ENCODE measurements at places on chromosomes 4 and X. TPM values are rescaled to one million over a fixed set of nuclear protein-coding genes. Genes with fewer than 3 reads are reported as not detected.

DNA sequence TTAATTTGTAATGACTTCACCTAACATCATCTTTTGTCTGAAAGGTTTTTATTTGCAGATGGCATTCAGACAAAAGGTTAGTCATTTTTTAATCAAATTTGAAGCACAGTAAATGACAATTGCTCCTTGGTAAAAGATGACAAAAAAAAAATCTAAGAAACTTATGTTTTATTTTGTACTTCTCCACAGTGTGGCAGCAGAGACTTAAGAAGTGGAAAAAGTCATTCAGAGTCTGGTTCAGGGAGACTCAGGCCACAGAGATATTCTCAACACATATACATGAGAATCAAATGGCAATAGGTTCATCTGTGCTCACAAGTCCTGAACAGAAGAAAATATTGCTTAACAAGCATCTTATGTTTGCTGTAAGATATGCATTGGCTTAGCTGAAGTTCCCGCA lies 436.2 kb downstream of the KCNIP4 start:
- no peaks in the 10 kb centered on the region for H3K36me3 ChIP-seq
- H3K4me1 ChIP-seq: no peaks in the 10 kb centered on the region
- H3K27ac ChIP-seq: no peak overlapping the region
- H3K27me3 ChIP-seq: no peaks in the 10 kb centered on the region

GRCh38 chr4:12548678-12549077 lies 935.5 kb downstream of the RAB28 start:
- H3K4me3 ChIP-seq: no peak overlapping the region
- H3K36me3 ChIP-seq: no peaks in the 10 kb centered on the region
- H3K27me3 ChIP-seq: no peaks in the 10 kb centered on the region
- DNase-seq: no peak

TFE3 gene
- 45.9 TPM for total RNA-seq

DNA sequence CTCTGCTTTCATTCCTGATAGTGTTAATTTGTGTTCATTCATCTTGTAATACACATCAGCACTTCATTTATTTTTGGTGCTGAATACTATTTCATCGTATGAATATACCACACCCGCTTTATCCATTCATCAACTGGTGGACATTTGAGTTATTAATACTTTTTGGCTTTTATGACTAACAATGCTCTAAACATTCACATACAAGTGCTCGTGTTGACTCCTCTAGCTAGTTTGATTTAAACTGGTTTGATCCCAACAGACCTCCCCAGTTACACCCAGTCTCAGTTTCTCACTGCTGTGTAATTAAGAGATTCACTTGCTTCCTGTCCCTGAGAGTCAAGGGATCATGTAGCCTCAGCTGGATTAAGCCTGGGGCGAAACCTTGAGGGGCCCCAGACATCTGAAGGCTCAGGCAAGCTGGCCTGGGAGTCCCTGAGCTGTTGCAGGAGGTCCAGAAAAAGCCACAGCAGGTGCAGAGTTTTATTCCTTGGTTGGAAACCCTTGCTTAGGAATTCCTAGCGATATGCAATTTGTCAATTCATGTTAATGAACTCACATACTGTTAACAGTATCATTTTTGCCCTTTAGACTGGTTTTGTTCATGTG lies 52.8 kb upstream of the CLDN24 start:
- H3K4me1 ChIP-seq: no peaks in the 10 kb centered on the region
- no peak overlapping the region for H3K4me3 ChIP-seq
- no peak for DNase-seq
- no peaks in the 10 kb centered on the region for H3K27me3 ChIP-seq
- no peaks in the 10 kb centered on the region for H3K36me3 ChIP-seq
- H3K27ac ChIP-seq: no peak overlapping the region

GRCh38 chr4:26576231-26576739 lies 7.6 kb upstream of the TBC1D19 start:
- no peak overlapping the region for H3K27ac ChIP-seq
- no peaks in the 10 kb centered on the region for H3K36me3 ChIP-seq
- H3K4me3 ChIP-seq: no peak overlapping the region
- no peaks in the 10 kb centered on the region for H3K4me1 ChIP-seq

DNA sequence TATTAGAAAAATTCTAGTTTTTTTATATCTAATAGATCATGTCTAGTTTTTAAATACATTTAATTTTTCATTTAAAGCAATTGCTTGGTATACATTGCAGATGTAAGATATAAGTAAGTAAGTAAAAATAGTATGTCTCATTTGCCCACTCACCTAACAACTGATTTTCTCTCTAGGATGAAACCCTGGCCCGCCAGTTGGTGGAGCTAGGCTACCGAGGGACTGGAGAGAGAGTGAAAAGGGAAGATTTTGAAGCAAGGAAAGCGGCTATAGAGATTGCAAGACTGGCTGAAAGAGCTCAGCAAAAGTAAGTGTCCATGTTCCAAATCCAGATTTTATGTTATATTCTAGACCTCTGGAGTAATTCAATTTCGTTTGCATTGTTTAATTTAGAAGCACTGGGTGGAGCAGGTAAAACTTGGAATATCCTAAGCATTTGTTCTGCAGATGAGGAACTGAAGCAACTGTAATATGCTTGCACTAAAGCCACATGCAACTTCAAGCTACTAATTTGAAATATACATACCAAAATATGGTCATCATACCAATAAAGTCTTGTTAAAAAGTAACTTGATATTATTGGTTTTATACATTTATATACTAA lies 27.1 kb downstream of the CFAP299 start:
- no peak for DNase-seq
- H3K4me1 ChIP-seq: no peaks in the 10 kb centered on the region
- H3K27me3 ChIP-seq: no peaks in the 10 kb centered on the region
- no peak overlapping the region for H3K27ac ChIP-seq

- H3K27ac ChIP-seq: no peak overlapping the region
- H3K27me3 ChIP-seq: no peaks in the 10 kb centered on the region
- H3K4me3 ChIP-seq: no peak overlapping the region
- no peak for DNase-seq
- no peaks in the 10 kb centered on the region for H3K36me3 ChIP-seq
These were observed 130.5 kb downstream of the CPEB2 start for GRCh38 chr4:15132739-15133138.

DNA sequence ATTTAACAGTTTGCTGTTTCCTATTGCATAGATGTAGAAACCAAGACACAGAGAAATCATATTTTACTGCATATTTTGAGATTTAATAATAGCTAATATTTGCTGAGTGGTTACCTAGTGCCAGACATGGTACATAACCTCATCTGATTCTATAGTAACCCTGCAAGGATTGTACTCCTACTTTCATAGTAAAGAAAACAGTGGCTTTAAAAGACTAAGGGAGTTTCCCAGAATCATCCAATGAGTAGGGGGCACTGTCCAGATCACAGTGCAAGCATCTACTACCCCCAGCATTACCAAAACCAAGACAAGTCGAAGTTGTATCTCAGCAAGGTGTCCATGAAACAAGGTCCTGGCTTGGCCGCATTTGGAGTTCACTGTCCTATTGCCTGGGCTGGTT lies 224.5 kb upstream of the TENM3 start:
- no peaks in the 10 kb centered on the region for H3K4me1 ChIP-seq
- H3K36me3 ChIP-seq: no peaks in the 10 kb centered on the region
- H3K27ac ChIP-seq: no peak overlapping the region
- no peak overlapping the region for H3K4me3 ChIP-seq
- no peak for DNase-seq

DNA sequence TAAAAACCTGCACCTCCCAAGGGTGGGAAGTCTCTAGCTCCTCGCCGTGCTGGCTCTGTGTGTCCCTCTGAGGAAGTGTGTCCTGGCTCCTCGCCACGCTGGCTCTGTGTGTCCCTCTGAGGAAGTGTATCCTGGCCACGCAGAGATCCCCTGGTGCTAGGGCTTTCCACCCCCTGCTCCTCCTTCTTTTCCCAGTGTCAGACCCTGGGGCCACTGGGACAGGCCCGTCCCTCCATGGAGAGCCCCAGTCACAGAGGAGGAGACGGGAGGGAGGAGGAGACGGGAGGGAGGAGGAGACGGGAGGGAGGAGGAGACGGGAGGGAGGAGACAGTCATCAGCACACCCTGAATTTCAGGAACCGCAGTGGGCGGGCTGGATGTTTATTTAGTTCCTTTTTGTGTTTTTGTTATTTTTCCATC lies 53.8 kb upstream of the HGFAC start:
- H3K27me3 ChIP-seq: no peaks in the 10 kb centered on the region
- no peak for DNase-seq
- H3K4me3 ChIP-seq: peak overlapping the region; percentile 37
- H3K27ac ChIP-seq: peak overlapping the region; percentile 86
- H3K36me3 ChIP-seq: no peaks in the 10 kb centered on the region

CSAG2 gene
- not detected for total RNA-seq

GRCh38 chrX:45771560-45772340 lies 571.1 kb upstream of the DIPK2B start:
- H3K27me3 ChIP-seq: no peaks in the 10 kb centered on the region
- peak overlapping the region; percentile 54 for H3K4me3 ChIP-seq
- H3K27ac ChIP-seq: peak overlapping the region; percentile 94
- no peak for DNase-seq
- no peaks in the 10 kb centered on the region for H3K36me3 ChIP-seq

FAM47A gene
- not detected for total RNA-seq

HSFX4 gene
- total RNA-seq: not detected

SOWAHD gene
- 1.1 TPM for total RNA-seq

GNRHR gene
- not detected for total RNA-seq

MAOB gene
- not detected for total RNA-seq

GRCh38 chrX:14865201-14865600 lies 7.7 kb downstream of the FANCB start:
- H3K27ac ChIP-seq: no peak overlapping the region
- no peaks in the 10 kb centered on the region for H3K4me1 ChIP-seq
- no peak for DNase-seq
- H3K4me3 ChIP-seq: no peak overlapping the region

AMOT gene
- 4.0 TPM for total RNA-seq

- H3K36me3 ChIP-seq: no peaks in the 10 kb centered on the region
- no peak overlapping the region for H3K4me3 ChIP-seq
- H3K27ac ChIP-seq: no peak overlapping the region
- no peaks in the 10 kb centered on the region for H3K27me3 ChIP-seq
- H3K4me1 ChIP-seq: no peaks in the 10 kb centered on the region
- DNase-seq: no peak
These were observed 105.2 kb downstream of the NEUROG2 start for GRCh38 chr4:112410804-112411203.

DNA sequence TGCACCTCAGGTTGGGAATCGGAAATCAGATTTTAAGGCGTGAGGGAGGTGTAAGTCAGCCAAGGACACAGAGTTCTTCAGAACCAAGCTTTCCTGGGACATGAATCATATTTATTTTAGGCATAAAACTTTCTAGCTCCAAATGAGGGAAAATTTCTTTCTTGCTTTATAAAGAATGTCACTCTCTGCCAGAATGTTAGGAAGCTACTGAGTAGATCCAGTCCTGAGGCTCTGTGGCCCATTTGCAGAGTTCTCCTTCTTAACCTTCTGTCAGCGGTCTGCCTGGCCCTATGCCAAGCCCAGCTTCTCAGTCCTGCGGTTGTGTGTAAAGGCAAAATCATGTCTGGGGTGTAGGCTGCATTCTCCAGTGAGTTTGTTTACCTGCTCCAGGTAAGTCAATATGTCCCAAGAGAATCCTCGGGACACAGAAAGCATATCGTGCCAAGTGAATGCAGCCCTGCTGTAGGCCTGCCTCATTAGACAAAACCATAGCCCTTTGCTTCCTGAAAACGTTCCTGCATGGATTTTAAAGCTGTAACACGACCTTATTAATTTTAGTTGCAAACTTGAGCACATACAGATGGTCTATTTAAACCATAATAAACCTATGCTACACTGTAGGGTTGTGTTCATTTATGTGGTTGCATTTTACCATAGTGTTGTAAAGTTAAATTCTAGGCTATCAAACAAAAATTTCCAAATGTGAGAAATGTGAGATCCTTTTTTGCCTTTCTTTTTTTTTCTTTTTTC lies 29.2 kb upstream of the CCNI start:
- H3K4me3 ChIP-seq: no peak overlapping the region
- DNase-seq: no peak
- no peaks in the 10 kb centered on the region for H3K36me3 ChIP-seq
- no peaks in the 10 kb centered on the region for H3K4me1 ChIP-seq
- no peaks in the 10 kb centered on the region for H3K27me3 ChIP-seq

DNA sequence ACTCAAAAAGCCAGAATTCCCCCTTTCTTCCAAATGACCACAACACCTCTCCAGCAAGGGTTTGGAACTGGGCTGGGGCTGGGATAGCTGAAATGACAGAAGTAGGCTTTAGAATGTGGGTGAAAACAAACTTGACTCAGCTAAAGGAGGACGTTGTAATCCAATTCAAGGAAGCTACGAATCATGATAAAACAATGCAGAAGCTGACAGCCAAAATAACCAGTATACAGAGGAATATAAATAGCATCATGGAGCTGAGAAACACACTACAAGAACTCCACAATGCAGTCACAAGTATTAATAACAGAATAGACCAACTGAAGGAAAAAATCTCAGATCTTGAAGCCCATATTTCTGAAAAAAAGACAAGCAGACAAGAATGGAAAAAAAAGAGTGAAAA lies 95.8 kb upstream of the TET2 start:
- no peak overlapping the region for H3K27ac ChIP-seq
- no peaks in the 10 kb centered on the region for H3K27me3 ChIP-seq
- H3K36me3 ChIP-seq: no peaks in the 10 kb centered on the region
- H3K4me1 ChIP-seq: no peaks in the 10 kb centered on the region
- no peak for DNase-seq
- no peak overlapping the region for H3K4me3 ChIP-seq

GPR50 gene
- total RNA-seq: 0.26 TPM

RNF212 gene
- total RNA-seq: not detected

DNA sequence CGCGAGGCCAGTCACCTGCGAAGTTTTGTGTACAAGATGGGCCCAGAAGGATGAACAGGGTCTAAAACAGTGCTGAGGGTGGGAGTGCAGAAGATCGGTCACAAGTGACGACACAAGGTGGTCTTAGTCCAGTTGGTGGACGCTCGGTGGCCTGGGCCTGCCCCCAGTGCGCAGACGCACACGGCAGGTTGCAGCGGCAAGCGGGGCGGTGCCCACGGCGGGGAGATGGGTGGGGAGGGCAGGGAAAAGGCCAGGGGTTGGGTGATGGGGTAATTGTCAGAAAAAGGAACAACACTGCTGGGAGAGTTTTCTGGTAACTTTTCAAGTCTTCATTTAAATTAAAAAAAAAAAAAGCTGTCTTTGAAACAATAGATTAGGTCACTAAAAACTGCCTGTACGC lies 1.0 kb upstream of the PRDX4 start:
- no peaks in the 10 kb centered on the region for H3K36me3 ChIP-seq
- H3K4me3 ChIP-seq: no peak overlapping the region

- H3K4me1 ChIP-seq: peaks cover 7% of the 10 kb centered on the region
- H3K27ac ChIP-seq: no peak overlapping the region
- H3K4me3 ChIP-seq: no peak overlapping the region
- no peak for DNase-seq
- H3K27me3 ChIP-seq: no peaks in the 10 kb centered on the region
These were observed 87.7 kb upstream of the EFHC2 start for GRCh38 chrX:44431194-44431593.

GRCh38 chr4:165709516-165709915 lies 163.5 kb upstream of the TLL1 start:
- DNase-seq: no peak
- no peaks in the 10 kb centered on the region for H3K36me3 ChIP-seq
- no peaks in the 10 kb centered on the region for H3K27me3 ChIP-seq
- no peak overlapping the region for H3K4me3 ChIP-seq
- H3K4me1 ChIP-seq: no peaks in the 10 kb centered on the region
- H3K27ac ChIP-seq: no peak overlapping the region

RNF175 gene
- total RNA-seq: not detected

GRCh38 chr4:7872264-7872771 lies 67.3 kb downstream of the AFAP1 start:
- DNase-seq: no peak
- H3K36me3 ChIP-seq: peaks cover 12% of the 10 kb centered on the region
- H3K27me3 ChIP-seq: no peaks in the 10 kb centered on the region

TMPRSS11B gene
- not detected for total RNA-seq

STARD8 gene
- total RNA-seq: 4.6 TPM
